ENCODE measurements at places on chromosomes 16 and 17.

DNA sequence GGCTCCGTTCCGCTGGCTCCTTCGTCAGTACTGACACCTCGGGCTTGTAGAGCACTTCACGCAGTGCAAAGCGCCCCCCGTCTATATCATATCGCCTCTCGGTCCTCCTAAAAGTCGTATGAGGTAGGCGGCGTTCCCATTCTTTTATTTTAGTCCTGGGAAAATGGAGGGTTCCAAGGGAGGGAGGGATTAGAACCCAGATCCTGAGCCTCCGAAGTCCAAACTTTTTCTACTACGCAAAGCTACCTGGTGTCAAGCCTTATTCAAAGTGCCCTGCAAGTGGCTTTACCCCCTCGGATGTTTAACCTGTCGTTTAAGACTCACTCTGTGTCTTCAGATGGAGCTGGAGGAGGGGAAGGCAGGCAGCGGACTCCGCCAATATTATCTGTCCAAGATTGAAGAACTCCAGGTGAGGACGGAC, 348 bp upstream of the FTSJ3 start:
- no peak for DNase-seq

- DNase-seq = no peak
These were observed 14.8 kb downstream of the TRARG1 start for GRCh38 chr17:1294157-1294717.

DNA sequence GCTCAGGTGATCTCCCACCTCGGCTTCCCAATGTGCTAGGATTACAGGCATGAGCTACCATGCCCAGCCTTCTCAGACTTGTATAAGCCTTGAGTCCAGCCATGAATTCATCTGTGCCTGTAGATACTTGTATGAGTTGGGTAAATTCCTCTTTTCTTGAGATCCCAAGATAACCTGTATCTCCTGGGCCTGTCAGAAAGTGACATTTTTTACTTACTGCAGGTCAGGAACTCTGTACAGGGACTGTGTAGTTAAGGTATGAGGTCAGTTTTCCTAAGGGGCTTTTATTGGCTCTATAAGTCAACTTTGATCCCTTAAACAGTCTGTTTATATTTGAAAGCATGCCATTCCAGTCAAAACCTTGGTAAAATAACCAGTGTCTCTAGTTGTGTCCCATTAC, 106.3 kb upstream of the HAS3 start:
- no peak for DNase-seq

GRCh38 chr16:4018391-4018790, 97.9 kb downstream of the ADCY9 start:
- no peak for DNase-seq

DNA sequence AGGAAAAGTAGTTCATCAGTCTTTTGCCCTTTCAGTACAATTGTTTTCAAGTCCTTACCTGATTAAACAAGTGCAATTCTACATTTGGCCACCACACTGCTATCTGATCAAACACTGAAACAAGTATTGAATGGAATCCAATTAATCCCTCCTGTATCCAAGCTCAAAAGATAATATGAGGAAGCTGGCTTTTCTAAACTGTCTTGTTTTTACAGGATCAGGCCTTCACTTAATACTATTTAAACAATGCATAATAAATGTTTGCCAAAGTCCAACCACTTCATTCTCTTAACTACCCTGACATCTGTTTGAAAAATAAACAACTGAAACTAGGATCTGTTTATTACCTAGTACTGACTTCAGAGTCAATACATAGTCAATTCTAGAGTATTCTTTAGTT, 131.6 kb downstream of the MRTFB start:
- peak; percentile 49 for DNase-seq

DNA sequence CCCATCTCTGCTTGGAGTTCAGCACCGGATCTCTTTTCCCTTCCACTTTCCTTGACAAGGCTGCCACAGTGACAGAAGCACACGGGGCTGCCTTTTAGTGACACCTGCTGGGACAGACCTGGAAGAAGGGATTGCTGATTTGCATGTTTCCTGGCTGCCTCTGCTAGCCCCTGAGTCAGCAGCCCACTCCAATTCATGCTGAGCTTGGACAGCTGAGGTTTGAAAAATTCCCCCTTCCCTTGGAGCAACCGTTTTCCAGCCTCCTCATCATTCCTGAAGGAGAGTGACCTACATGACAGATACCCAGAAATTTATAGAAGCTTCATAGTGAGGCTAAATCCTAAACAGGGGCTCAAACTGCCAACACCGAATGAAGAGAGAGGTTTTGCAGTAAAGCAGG, 18.8 kb upstream of the RBL2 start:
- no peak for DNase-seq

DNA sequence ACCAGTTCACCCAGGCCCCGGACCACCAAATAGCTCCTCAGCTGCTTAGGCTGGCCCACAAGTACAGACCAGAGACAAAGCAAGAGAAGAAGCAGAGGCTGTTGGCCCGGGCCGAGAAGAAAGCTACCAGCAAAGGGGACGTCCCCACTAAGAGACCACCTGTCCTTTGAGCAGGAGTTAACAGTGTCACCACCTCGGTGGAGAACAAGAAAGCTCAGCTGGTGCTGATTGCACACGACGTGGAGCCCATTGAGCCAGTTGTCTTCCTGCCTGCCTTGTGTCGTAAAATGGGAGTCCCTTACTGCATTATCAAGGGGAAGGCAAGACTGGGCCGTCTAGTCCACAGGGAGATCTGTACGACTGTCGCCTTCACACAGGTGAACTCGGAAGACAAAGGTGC, 15.4 kb downstream of the FOXF1 start:
- DNase-seq = no peak

- no peak for DNase-seq
These were observed 99.6 kb downstream of the SKAP1 start for GRCh38 chr17:48330421-48330820.

DNA sequence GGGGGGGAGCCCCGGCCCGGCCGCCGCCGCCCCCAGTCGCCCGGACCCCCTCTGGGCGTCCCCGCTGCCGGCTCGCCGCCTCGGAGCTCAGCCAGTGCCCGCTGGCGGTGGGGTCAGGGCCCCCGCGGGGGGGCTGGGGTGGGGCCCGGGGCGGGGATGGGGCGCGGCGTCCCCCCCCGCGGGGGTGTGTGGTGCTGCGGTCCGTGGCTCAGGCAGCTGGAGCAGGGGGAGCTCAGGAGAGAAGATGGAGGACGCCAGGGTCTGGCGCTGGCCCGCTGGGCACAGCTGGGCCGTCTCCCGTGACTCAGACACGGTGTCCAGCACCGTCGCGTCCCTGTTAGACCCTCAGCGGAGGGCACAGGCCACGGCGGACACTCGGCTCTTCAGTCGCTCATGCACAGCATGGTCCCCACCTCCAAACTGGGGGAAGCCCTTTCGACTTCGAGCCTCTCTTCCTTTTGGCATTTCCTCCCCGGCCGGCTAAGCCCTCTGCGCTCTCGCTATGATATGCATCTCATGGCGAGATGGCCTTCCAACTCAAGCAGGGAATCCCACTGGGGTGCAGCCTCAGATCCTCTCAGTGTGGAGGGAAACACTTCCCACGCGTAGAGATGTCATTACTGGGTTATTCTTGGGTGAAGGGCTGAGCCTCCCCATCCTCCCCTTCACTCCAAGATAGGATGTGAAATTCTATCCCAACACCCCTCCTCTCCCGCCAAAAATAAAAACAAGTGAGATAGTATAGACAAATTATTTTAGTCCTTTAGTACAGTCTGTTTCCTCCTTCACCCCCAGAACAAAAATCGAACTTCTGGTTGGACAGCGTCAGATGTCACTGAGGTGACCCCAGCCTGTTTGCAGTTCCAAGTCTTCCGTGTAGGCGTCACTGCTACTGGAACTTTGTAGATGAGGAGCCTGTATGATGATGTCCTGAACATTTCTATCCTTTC, 522 bp upstream of the VEZF1 start:
- peak; percentile 54 for DNase-seq

DNA sequence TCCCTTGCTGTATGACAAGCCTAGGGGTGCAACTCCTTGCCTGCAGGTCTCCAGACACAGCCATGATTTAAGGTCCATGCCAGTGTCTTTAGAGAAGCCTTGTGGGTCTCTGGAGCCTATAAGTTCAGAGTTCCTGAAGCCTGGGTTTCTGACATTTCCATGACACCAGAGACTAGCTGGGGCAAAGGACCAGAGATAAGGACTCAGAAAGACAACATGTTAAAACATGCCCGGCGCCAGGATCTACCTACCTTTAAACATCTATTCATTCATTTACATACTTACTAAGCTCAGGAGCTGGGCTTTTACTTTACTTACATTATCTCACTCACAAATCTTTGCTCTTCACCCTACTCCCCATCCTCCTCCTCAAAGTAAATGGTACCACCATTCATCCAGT, 1.5 kb downstream of the MRPL27 start:
- no peak for DNase-seq

DNA sequence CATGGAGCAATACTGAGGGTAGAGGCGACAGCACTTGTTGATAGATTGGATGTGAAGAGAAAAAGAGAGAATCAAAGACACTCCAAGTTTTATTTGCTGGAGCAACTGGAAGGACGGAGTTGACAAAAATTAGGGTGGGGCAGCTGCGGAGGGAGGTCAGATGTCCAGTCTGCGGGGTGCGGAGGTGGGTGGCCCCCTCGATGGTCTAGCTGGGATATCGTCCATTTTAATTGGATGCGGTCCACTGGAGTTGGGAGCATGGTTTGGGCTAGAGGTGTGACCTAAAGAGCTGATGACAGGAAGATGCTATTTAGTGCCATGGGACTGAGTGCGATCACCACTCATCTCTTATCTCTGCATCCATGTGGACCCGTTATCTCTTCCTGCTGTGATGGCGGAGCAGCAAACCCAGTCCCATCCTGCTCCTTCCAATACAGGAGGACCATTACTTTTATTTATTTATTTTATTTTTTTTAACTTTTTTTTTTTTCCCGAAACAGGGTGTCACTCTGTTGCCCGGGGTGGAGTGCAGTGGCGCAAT, 48.3 kb upstream of the CBX4 start:
- DNase-seq = no peak

DNA sequence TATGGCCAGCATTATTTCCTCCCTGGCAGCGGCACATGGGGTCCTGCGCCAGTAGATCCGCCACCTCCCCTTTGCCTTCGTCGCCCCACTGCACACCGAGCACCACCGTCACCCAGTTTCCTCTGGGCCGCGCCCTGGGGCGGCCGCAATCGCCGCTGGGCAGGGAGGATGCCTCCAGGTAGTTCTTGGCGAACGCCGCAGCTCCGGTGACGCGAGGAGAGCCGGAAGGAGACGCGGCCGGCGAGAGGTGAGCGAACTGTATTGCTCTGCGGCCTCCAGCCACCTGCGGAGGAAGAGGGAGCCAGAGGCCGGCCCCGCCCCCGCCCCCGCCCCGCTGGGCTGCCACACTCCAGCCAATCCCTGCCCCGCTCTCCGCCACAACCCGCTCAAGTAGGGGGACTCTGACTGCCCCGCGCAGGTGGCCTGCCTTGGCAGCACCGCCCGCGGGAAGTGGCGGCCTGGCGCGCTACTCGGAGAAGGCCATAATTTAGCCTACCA, 11.8 kb upstream of the SLFN13 start:
- no peak for DNase-seq

GRCh38 chr16:80594756-80595155, 54.0 kb downstream of the DYNLRB2 start:
- no peak for DNase-seq

- no peak for DNase-seq
These were observed 53.1 kb downstream of the CFDP1 start for GRCh38 chr16:75379911-75380847.

- no peak for DNase-seq
These were observed 18.4 kb downstream of the ADCY9 start for GRCh38 chr16:4097826-4098240.

DNA sequence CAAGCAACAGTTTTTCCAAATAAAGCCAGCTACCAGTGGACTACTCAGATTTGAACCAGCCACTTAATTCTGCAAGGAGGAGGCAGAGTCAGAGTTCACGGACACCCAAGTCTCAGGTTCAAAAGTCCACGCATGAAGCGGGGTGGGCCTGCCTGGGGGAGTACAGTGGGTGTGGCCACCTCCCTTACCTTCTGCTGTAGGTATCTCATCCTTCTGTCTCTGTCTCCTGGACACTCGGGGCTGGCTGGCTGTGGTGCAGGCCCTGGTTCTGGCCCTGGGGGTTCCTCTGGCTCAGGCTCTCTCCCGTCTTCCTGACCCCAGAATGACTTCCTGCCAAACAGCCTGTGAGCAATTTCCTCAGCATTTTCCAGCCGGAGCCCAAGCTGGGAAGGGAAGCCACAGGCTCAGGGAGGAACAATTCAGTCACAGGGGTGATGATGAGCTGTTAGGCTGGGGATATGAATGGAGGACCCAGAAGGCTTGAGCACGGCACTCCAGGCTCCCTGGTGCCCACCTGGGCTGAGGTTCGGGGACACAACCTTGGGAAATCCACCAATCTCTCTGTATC, 101.9 kb downstream of the LITAF start:
- no peak for DNase-seq

- no peak for DNase-seq
These were observed 9.6 kb downstream of the UBTF start for GRCh38 chr17:44209786-44210341.

DNA sequence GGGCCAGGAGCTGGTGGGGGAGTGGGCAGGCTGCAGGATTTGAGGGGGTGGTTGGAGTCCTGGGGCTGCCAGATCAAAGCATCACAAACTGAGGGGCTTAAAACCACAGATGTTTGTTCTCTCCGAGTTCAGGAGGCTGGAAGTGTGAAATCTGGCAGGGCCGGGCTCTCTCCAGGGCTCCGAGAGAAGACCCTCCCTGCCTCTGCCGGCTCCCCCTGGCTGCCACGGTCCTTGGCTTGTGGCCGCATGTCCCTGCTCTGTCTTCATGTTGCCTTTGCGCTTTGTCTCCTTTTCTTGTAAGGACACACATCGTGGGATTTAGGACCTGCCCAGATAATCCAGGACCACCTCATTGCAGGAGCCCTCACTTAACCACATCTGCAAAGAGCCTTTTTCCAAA, 139.8 kb upstream of the GSE1 start:
- DNase-seq = no peak

- DNase-seq = peak; percentile 62
These were observed 42.6 kb downstream of the KLHDC4 start for GRCh38 chr16:87723226-87723623.

DNA sequence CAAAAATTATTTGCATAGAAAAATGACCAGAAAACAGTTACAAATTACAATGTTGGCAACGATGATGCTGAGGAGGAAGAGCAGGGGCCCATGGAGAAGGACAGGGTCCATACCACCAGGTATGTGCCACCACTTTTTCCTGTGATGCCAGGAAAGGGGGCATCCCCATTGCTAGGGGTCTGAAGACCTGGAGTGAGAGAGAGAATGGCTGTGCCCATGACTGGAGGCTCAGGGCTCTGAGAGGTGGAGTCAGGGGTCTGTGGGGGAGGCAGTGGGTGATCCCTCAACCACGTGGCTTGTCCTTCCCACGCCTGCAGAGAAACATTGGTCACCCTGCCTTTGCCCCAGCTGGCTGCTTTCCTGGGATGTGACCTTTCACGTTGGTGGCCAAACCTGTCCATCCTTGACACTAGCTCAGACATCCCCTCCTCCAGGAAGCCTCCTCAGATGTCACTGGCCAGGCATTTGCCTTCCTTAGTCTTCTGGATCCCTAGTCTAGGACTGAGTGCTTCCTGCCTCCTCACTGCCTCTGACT, 51.4 kb downstream of the SOCS1 start:
- no peak for DNase-seq

DNA sequence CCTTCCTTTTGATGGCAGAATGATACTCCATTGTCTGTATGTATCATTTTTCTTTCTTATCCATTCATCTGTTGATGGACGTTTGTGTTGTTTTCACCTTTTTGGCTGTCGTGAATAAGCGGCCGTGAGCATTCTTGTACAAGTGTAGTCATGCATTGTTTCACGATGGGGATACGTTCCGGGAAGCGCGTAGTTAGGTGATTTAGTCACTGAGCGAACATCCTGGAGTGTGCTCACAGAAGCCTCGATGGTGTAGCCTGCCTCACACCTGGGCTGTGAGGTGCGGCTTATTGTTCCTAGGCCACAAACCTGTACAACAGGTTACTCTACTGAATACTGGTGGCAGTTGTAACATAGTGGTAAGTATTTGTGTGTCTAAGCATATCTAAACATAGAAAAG, 136.5 kb downstream of the CMIP start:
- DNase-seq = no peak

All from NCI-H2081 treated with DMSO at 0.1 percent for 48 hours (cell line).